ENCODE measurements at places on chromosomes 7 and 10.

DNA sequence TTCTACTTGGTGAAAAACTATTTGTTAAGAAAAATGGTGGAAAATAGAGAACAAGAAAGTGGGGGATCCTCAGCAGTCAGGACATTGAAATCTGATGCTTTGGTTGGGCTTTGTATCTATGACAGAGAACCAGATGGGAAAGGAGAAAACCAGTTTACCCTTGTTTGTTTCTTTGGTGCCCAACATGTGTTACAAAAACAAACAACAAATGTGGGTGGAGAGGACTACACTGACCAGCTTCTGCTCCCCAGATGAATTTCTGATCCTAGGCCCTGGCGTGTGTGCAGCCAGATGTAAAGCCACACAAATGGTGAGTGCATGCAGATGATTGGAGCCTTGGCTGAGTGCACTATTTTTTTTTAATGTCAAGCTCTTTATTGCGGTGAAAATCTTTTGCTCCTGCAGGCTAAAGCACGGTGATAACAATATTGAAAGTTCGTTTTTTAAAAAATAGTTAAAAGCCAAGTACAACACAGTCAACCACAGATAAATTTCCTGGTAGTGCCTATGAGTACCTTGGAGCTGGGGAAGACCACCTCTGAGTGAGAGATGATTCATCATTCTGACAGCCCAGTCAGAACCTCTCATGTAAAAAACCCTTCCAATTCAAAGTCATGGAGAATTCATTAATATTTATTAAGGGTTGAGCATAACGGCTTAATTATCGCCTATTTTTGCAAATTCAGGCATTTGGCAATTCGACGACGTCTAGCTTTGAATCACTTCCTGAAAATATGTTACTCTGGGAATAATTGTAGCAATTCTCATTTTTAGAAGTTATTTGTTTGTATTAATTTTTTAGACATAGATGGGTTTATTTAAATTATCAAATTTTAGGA, 163.7 kb downstream of the AGMO start:
- no peak for DNase-seq

- DNase-seq, result peak; percentile 47
These were observed 1.2 kb downstream of the FLNC start for GRCh38 chr7:128831178-128831993.

DNA sequence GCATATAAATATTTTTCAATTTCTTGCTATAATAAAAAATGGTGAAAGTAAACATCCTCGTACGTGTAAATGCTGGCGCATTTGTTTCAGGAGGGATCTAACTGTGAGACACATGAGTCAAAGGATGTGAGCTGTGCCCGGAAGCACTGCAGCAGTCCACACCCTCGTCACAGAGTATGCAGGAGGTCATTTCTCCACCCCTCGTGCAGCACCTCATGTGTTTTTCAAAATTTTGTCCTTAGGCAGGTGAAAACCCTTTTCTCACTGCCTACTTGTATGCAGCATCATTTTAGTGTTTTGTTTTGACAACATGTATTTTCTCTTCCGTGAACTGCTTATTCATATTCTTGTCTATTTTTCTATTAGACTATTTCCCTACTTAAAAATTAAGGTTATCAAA, 162.7 kb downstream of the AVL9 start:
- no peak for DNase-seq

DNA sequence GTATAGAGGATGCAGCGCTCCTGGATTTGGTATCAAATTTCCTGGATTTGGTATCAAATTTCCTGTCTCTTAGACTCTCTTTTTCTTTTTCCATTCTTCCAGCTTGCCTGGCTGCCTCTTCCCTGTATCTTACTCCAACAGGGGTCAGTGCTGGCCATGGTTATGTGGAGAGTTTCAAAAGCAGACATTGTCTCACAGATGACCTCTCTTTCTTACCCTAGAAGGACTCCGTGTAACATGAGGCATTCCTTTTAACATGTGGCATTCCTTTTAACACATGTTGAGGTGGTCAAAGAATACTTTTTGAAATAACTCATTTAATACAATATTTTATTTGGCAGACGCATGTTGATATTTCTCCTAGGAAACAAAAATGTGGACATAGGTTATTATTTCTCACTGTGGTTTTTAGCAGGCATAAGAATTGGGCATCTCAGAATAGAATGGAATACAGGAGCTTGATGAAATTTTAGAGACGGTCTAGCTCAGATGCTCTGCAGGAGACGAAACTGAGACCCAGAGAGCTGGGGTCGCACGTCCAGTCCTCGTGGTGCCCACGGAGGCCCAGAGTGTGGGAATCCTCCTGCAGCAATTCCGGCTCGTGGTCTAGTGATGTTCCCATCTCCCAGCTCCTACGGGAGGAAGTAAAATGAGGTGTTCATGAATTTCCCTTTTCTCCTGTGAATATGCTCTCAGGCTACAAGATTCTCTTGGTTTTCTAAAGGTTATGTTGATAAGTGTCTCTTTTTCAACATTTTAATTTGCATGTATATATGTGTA, 59.6 kb upstream of the PITRM1 start:
- no peak for DNase-seq

DNA sequence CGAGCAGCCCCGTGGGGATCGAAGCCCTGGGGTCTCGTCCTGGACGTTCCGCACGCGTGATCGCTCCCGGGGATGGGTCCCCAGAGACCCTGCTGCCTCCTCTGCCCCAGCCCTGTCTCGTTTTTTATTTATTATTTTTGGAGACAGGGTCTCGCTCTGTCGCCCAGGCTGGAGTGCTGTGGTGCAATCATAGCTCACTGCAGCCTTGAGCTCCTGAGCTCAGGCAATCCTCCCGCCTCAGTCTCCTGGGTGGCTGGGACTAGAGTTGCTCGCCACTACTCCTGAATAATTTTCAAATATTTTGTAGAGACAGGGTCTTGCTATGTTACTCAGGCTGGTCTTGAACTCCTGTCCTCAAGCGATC, 319 bp upstream of the STX1A start:
- DNase-seq, result no peak

DNA sequence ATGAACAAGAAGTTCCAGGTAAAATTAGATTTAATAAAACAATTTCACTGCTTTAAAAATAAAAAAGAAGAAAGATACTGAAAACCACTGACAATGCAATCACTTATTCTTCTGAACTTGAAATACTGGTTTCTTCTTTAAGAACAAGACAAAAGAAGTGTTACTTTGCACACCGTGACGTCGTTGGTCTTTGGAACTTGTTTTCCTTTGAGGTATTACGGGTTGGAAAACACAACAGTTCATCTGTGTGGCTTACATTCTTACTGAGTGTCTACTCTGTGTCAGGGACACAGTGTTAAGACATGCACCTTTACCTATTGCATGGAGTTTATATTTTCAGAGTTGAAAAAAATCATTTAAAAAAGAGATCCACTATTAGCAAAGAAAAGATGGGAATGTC, 41.3 kb upstream of the UCN3 start:
- DNase-seq, result no peak

GRCh38 chr10:21912625-21913024, 90.9 kb downstream of the DNAJC1 start:
- no peak for DNase-seq

- DNase-seq, result no peak
These were observed 221.7 kb upstream of the LYZL1 start for GRCh38 chr10:29067161-29067560.

GRCh38 chr7:158428837-158429753, 158.5 kb downstream of the PTPRN2 start:
- no peak for DNase-seq

GRCh38 chr7:108067844-108068243, 62.3 kb downstream of the LAMB4 start:
- DNase-seq, result no peak

DNA sequence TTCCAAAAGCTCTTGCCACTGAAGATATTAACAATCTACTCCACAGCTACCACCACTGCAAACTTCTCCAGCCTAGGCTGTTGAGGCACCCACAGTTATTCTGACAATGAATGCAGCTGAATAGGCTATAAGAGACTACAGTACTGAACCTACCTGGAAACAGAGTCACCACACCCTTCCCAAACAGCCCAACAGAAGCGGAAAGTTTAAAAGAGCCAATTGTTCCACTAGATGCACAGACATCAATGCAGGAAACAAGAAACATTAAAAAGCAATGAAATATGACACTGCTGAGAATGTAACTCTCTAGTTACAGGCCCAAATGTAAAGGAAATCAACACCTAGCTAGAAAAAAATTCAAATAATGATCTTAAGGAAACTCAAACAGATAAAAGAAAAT, 64.5 kb upstream of the PLA2G12B start:
- no peak for DNase-seq

DNA sequence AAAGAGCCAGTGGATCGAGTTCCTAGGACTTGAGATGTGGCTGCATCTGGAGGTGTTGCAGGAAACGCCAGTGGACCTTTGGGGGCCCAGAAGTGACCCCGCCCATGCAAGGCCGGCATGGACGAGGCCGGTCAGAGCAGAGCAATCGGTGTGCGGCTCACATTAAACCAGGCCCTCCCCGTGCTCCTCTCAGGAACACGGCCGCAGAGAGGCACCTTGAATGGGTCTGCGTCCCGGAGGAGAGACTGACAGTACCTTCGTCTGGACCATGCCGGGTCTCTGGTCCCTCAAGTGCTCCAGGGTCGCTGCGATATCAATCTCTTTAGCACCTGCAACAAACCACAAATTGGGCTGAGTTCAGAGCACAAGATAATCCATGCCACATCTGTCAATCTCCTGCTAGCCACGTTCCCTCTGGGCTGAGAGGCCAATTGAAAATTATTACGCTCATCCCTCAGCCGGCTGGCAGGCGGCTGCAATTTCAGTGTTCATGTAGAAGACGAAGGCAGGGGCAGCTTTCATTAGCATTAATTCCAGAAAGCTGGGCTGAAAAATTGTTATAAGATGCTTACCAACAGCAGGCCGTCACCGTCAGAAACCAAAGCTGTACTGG, 212.0 kb downstream of the DNAJB6 start:
- no peak for DNase-seq

GRCh38 chr10:14740684-14741247, 33.9 kb downstream of the FAM107B start:
- peak; percentile 41 for DNase-seq

DNA sequence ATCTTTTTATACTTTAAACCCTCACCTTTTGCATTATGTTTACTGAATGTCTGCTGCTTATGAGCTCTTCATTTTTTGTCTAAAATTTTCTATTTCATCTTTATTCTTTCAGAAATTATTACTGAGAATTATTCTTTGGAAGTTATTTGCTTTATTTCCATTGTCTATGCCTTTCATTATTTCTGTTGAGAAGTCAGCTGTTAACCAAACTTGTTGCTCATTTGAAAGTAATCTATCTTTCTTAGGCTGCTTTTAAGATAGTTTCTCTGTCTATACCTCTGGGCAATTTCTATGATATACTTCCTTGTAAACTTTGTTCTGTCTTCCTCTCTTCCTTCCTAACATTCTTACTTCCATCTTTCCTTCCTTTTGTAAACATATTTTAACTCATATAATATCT, 1165.9 kb upstream of the CELF2 start:
- no peak for DNase-seq

GRCh38 chr10:4512671-4513240, 313.3 kb upstream of the AKR1E2 start:
- DNase-seq, result no peak

GRCh38 chr10:124894569-124895215, 47.2 kb upstream of the ZRANB1 start:
- no peak for DNase-seq

DNA sequence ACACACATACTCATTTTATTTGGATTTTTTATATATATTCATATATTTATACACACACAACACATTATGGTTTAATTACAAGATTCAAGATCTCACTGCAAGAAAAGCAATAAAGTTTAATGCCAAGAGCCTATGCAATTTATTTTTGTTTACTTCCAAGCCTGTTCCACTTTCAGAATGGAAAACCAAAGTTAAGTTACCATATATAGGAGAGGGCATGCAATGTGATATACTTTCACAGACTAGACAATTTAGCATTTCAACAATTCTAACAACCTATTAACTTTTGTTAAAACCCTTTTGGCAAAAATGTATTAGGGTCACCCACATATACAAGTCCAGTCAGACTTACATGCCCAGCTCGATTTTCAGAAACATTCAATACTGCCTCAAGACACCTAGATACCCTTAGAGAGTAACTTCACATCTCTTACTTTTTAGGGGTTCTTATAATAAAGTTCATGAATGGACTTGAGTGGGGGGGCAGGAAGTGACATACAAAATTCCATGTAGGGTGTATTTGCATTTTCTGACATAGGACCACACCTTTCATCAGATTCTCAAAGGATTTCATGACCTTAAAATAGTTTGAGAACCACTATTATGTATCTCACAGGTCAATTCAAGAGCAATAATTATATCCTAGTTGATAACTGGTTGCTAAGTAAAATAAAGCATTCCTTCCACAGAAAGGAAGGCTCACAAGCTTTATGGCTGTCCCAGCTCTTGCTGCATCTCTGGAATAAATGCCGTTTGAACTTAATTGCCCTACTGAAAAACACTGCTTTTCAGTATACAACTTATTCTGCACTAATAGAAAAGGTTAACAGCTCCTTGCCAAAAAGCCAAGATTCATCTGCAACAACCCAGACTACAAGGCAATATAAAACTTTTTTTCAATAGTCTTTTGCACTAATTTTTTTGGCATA, 2.5 kb downstream of the P4HA1 start:
- no peak for DNase-seq

GRCh38 chr7:155449008-155449868, 8.7 kb upstream of the EN2 start:
- DNase-seq, result no peak

GRCh38 chr10:51367127-51367526, 292.8 kb downstream of the PRKG1 start:
- no peak for DNase-seq

DNA sequence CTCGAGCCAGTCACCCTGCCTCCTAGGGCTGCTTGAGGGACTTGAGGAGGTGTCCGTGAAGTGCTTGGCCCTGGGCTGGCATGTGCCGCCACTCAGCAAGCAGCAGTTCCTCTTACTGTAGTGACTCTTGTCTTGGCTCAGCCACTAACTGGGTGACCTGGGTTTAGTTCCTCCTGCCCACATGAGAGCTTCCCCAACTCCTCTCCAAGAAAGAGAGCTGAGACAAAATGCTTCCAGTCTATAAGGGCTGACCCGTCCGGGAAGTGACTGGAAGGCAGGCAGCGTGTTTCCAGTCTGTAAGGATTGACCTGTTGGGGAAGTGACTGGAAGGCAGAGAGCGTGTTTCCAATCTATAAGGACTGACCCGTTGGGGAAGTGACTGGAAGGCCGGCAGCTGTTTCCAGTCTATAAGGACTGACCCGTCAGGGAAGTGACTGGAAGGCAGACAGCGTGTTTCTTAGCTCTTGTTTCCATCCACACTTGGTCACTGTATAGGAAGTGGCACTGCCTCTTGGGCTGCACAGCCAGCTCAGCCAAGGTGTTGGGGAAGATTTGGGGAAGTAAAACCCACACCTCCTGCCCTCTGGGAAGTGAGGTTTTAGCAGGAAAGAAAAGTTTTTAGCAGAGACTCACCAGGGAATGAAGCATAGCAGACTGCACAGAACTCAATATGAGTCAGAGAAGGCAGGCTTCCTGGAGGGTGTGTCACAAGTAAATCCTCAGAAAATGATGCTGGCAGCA, 53.3 kb upstream of the PPIF start:
- no peak for DNase-seq

DNA sequence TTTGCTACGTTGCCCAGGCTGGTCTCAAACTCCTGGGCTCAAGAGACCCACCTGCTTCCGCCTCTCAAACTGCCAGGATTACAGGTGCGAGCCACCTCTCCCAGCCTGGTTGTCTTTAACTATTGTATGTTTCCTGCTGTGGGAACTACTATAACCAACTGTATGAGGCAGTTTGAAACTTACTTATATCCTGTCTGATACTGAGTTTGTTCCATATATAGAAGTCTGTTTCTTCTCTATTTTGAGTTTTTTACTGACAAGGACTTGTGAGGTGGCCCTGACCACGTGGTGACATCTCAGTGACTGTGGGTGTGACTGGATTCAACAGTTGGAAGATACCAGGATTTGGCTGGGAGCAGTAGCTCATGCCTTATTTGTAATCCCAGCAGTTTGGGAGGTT, 14.2 kb downstream of the FBH1 start:
- no peak for DNase-seq
